ENCODE measurements at places on chromosomes 7 and 10.

DNA sequence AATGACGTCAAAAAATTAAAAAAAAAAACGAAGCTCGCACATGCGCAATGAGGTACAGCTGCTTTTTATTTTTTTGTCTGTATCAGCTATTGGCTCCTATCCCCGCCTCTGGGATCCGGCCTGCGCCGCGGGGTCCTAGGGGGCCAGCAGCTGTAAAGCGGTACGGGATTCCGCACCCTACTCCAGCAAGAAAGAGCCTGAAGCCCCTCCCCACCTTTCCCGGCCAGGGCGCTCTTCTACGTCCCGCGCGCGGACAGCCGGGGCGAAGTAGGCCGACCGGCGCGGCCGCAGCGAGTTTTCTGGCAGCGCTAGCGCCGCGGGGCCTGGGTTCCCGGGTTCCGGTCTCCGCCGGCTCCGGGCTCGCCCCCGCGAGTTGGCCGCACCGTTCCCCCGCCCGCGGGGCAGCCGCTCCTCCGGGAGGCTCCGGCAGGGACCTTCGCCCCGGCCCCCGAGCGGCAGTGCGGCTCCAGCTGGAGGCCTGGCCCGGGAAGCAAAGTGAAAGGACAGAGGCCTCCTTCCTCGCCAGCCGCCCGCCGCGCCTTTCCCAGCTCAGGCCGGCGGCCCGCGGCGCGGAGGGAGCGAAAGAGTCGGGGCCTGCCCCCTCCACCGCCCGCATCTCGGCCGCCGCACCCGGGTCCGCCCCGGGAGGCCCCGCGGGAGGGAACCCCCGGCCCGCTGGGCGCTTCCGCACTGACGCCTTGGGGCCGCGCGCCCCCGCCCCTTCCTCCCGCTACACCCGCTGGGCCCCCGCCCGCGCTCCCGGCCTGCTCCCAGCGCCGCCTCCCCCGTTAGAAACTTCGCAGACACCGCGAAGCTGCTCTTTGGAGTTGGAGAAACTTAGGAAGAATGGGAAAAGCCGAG, 4.7 kb upstream of the SPAG6 start:
- DNase-seq: peak; percentile 66

GRCh38 chr10:29622382-29622922, 12.3 kb downstream of the SVIL start:
- DNase-seq: no peak

DNA sequence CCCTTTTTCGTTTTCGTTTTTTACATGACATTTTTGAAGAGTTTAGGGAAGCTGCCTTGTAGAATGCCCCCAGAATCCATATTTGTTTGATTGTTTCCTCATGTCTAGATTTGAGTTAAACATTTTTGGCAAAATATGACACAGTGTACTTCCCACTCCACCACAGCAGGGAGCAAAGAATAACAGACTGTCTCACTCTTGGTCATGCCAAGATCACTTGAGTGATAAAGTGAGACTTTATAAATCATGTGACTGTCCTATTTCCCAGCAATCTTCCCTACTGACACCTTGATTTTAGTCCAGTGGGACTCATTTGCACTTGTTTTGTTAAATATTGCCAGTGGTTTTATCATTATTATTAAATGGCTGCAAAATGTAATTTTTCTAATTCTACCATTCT, 44.4 kb upstream of the USP6NL start:
- DNase-seq: no peak

GRCh38 chr10:22317076-22317370, 835 bp downstream of the COMMD3 start:
- DNase-seq: no peak

DNA sequence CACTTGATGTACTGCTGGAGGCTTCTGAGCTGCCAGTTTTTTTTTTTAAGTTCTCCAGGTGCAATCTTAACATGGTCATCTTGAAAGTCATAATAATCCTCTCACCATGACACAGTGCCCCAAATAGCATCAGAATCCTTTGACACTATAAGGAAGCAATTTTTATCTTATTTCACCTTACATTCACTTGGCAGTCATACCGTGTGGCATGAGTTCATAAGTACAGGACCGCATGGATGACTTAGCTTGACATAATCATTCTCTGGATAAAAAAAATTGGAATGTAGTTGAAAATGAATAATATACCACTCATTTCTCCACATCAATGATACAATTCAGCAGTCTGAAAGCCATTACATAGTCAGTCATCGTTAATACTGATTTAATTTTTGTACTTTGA, 25.6 kb upstream of the TMEM196 start:
- no peak for DNase-seq

- no peak for DNase-seq
Observed at GRCh38 chr7:102122026-102122425, 164.6 kb upstream of the SH2B2 start.

DNA sequence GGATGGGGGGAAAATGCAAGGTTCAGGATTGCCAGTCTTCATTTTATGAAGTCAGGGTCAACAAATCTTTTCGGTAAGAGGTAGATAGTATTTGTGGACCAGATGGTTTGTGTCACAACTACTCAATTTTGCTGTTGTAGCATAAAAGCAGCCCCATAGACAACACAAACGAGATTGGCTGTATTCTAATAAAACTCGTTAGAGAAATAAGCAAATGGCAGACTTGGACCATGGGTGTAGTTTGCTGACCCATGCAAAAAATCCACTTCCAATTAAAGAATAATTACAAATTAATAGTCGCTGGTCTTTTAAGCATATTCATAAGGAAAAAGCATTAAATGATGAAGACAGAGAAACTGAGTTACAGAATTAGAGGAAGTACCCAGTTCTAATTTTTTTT, 247.1 kb downstream of the CRPPA start:
- no peak for DNase-seq

GRCh38 chr7:150970424-150970823, 7.7 kb downstream of the KCNH2 start:
- no peak for DNase-seq

DNA sequence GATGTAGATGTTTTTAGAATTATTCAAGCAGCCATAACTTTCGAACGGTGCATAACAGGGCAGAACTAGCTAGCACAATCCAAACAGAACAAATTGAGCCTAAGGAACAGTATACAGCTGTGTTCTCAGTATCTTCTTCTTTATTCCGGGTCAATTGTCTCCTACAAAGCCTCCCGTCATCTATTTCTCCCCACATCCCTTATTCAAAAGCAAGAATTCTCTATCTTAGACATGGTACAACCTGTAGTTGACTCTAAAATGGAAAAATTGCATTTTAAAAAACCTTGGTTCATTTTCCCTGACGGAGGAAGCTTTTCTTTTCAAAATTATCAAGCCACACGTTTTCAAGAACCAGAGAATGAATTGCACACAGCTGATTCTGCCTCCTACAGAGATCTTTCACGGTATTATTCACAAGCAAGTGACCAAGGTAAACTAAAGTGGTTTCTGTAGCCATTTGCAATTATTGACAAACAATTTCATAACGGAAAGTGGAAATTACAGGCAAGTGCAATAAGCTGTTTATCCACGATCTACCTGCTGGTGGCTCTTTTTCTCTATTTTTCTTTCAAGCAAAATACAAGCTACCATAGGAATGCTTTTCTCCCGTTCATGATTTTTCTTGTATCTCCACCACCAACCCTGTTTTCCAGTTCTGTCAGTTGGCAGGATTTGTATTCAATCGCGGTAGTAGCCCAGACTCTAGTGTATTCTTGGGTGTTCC, 2.3 kb downstream of the GRM8 start:
- no peak for DNase-seq

DNA sequence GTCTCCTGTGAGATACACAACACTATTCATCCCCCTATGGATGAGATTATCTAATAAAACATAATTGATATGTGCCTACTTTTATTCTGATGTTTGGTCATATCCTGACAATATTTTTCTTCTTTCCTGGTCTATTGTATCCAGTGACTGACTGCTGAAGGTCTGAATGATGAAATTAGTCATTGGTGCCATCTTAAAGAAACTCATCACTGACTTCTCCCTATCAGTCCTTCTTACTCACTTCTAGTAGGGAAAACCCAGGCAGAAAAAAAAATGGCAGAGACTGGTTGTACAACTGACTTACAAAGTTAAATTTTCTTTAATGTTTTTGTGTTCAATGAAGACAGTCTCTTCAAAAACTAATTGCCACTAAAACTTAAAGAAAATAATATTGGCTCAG, 377.4 kb downstream of the HTR7 start:
- no peak for DNase-seq

DNA sequence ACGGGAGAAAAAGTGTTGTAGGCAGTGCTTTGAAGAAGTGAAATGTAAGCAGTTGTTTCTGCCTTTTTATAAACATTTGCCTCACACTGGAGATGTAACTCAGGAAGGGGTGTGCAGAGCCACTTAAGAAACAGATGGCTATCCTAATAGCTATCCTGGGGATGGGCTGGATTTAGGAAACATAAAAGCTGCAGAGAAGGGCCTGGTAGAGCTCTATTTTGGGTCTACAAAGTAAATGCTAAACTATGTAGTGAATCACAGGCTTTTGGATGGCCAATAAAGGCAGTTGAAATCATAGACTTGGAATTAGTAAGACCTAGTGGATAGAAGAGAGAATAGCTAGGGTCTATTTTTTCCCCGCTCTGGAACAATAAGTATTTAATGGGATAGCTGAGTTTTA, 79.9 kb upstream of the AGR3 start:
- no peak for DNase-seq

- DNase-seq: no peak
Observed at GRCh38 chr10:119449760-119450461, 92.6 kb downstream of the RGS10 start.

GRCh38 chr10:94370501-94370900, 7.8 kb upstream of the NOC3L start:
- DNase-seq: no peak

- no peak for DNase-seq
Observed at GRCh38 chr7:16365177-16365576, 56.2 kb downstream of the CRPPA start.

- DNase-seq: no peak
Observed at GRCh38 chr10:67666416-67667034, 29.5 kb downstream of the CTNNA3 start.

GRCh38 chr7:79664884-79665676, 211.6 kb upstream of the MAGI2 start:
- no peak for DNase-seq

- DNase-seq: no peak
Observed at GRCh38 chr10:79161557-79161956, 92.8 kb downstream of the ZMIZ1 start.

DNA sequence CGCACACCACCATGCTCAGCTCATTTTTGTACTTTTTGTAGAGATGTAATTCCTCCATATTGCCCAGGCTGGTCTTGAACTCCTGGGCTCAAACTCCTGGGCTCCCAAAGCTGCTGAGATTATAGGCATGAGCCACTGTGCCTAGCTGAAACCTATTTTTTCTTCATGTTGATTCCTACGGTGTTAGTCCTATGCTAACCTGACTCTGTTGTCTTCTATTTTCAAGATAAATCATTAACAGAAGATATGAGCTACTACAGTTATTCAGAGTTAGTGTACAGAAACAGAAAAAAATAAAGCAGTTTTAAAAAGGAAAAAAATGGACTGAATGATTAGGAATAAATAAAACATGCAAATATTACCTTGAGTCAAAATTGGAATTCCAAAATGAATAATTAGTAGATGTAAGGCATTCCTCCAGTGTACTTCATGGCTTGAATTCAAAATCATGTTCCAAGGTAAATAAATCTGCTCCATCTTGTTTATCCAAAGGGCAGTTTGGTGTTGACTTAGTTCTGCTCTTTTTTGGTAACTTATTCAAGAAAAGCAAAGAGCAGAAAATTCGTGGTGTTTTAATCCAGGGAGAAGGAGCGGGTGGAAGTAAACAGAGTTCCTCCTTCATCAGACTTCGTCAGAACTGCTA, 185.8 kb downstream of the CACNB2 start:
- no peak for DNase-seq

- DNase-seq: no peak
Observed at GRCh38 chr10:12699258-12699700, 302.2 kb downstream of the CCDC3 start.

DNA sequence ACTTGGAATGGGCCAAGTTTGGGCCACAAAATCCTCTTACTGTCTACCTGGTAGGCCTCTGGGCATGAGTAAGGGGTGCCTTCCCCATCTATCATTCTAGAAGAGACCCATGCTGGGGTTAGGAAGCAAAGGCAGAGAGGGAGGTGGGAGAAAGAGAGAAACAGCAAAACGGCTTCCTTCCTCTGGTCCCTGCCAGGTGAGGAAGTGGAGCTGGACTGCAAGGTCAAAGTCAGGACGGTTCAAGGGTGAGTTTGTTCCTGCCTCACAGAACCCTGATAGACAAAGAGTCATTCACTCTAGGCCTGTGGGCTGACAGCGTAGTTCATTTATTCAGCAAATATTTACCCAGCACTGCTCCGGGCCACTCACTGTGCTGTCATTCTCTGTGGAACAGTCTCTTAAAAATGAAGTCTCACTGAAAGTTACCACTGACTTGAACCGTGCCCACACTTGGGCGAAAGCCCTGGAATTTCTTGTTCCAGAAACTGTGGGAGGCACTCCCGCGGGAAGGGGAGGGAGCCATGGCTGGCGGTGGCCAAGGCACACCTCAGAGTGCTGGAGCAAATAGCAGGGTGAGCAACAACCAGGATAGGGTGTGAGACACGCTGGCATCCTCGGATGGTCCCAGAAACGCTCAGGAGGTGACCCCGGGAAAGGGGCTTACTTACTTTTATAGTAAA, 26.2 kb upstream of the ECHDC3 start:
- DNase-seq: no peak

DNA sequence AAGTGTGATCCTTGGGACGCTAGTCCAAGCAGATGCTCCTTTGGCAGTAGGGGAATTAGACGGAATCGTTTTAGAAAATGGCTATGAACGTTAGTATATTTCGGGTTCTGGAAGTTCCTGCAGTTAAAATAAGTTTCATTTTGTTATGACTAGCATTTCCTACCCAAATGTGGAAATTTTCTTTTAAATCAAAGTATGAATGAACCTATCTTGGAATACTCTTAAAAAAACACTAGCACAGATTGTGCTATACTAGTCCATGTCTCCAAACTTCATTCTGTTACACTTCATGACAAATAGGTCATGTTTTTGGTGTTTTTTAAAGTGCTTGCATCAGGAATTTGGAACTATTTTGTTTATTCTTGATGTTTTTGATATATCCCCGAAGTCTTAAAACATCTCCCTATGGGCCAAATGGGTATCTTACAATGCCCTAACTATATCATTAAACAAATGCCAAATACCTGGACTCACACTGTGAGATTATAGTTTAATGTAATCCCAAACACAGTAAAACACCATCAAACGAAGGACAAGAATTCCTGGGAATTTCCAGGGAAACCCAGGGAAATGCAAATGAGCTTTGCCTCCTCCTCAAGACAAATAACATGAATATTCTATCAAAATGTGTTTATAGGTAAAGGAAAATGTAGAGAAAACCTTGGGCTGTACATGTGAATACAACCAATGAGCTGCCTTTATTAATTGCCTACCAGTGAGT, 75.9 kb upstream of the PTPRZ1 start:
- DNase-seq: no peak

DNA sequence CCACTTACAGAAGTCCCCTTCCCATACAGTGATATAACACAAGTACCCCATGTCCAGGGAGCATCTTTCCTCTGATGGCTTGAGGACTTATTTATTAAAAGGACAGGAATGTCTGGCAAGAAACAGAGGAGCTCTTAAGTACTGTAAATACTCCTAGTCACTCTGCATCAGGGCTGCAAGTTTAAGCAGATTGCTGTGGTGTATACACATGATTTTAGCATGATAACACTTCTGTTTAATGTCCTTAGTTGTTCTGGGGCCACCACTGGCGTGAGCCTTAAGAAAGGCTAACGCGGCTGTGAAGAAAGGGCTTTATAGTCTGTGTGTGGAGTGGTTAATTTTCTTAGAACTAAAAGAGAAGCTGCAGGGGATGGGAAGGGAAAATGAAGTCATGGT, 65.7 kb downstream of the GBF1 start:
- DNase-seq: no peak
